ENCODE measurements at places on chromosomes 2 and 18.
A peak's percentile ranks its signal among the peaks of the same experiment; 100 is the strongest.

GRCh38 chr2:74281141-74281975 is 61.9 kb downstream of the SLC4A5 start:
- DNase-seq = no peak

GRCh38 chr2:229775614-229776313 is 61.4 kb upstream of the DNER start:
- no peak for DNase-seq

- DNase-seq = no peak
These were observed 20.5 kb upstream of the FAM110C start for GRCh38 chr2:66853-67252.

GRCh38 chr2:75608684-75609333 is 37.8 kb upstream of the MRPL19 start:
- DNase-seq = peak; percentile 22

DNA sequence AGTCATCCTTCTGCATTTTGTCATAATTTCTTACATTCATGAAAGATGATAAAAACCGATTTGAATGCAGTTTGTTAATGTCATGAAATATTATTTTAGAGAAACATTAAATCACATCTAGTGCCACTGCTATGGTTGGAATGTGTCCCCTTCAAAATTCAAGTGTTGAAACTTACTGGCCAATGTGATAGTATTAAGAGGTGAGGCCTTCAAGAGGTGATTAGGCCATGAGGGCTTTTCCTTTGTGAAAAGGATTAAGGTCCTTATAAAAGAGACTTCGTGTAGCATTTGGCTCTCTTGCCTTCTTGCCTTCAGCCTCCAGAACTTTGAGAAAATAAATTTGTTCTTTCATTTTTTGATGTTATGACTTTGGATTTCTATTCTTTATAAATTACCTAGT is 117.2 kb downstream of the RGPD3 start:
- DNase-seq = no peak

- no peak for DNase-seq
These were observed 7.9 kb upstream of the KCNIP3 start for GRCh38 chr2:95289253-95289652.

- no peak for DNase-seq
These were observed 9.9 kb downstream of the SLC3A1 start for GRCh38 chr2:44285174-44285573.

GRCh38 chr2:18724371-18725145 is 135.2 kb upstream of the NT5C1B start:
- no peak for DNase-seq

GRCh38 chr2:23590241-23590869 is 205.4 kb downstream of the KLHL29 start:
- DNase-seq = no peak

- DNase-seq = no peak
These were observed 69.4 kb downstream of the XIRP2 start for GRCh38 chr2:166957686-166958085.

DNA sequence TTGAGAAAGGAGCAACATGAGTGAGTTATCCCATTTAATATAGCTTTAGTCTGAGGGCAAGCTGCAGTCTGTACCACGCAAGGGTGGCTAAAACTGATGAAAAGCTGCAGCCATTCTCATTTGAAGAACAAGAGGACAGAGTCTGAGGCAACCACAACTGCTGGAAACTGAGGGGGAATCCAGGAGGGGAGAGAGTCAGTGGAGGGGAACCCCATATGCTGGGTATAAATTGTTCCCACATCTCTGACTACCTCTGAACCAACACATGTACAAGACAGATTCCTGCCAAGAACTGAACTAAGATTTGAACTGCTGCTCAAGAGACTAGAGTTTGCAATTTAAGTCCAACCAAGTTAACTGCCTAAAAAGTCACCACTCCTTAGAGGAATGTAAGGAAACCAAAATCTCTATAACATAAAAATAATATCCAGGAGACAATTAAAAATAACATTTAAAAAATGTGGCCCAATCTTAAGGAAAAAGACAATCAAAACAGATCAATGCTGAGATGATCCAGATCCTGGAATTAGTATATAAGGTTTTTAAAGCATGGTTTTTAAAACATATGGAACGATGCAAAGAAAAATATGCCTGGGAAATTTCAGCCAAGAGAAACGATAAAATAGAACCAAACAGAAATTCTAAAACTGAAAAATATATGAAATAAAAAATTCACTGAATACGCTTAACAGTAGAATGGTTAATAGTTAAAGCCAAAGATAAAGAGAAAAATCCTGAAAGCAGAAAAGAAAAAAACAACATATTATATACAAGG is 11.2 kb downstream of the CWC22 start:
- DNase-seq = no peak

GRCh38 chr18:53790786-53791185 is 433.7 kb downstream of the MBD2 start:
- DNase-seq = no peak

DNA sequence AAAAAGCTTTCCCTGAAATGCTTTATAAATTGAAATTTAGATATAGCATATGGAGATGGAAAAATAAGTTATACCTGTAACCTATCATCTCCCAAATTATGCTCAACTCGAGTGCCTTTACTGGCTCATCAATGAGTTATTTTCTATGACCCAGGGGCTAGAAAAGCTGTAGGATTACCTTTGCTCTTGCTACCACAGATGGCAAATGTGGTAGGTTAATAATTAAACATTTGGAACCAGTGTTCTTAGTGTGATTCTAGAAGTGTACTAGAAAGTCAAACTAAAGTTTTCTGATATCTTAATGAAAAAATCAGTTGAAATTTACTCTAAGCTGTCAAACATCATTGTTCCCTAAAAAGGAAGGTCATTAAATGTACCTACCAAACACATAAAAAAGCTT is 22.5 kb downstream of the ALS2 start:
- no peak for DNase-seq

- DNase-seq = no peak
These were observed 430.4 kb downstream of the TXNL1 start for GRCh38 chr18:56207989-56208388.

- DNase-seq = no peak
These were observed 100.9 kb upstream of the SETBP1 start for GRCh38 chr18:44579745-44580144.

DNA sequence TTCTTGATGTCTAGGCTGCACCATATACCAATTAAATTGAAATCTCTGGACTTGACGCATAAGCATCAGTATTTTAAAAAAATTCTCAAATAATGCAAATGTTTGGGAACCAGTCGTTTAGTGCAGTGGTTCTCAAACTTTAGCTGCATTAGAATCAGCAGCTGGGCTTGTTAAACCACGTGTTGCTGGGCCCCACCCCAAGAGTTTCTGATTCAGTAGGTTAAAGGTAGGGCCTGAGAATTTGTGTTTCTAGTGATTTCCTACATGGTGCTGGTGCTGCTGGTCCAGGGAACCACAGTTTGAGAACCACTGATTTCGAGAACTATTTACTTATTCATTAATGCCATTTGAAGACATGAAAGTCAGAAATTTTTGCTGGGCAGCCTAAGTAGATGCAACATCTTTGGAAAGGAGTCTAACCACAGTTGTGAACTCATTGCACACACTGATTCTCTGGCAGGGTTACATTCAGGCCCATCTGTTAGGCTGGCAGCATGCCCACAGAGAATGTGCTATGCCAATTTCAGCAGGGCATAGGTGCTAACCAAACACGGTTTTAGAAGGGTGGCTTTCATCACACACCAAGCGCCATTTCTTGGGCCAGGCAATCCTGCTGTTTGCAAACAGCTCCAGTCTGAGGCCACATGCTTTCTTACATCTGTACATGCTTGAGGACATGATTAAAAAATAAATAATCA is 26.4 kb upstream of the ATP5MC3 start:
- no peak for DNase-seq

DNA sequence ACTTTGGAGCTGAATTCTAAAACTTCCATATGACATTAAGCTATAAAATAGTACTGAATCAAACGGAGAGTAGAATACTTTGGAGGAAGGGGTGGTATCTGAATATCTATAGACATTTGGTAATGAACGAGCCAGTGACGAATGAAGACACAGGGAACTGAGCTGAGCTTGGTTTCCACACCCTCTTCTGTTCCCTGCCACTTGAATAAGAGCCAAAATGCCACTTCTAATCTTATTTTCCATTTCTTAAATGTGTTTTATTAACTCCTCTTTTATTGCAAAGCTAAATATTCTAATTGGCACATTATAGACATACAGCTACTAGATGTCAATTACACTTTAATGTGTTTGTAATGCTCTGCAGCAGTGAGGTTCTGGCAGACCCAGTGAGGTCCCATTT is 76.1 kb downstream of the AFF3 start:
- no peak for DNase-seq

DNA sequence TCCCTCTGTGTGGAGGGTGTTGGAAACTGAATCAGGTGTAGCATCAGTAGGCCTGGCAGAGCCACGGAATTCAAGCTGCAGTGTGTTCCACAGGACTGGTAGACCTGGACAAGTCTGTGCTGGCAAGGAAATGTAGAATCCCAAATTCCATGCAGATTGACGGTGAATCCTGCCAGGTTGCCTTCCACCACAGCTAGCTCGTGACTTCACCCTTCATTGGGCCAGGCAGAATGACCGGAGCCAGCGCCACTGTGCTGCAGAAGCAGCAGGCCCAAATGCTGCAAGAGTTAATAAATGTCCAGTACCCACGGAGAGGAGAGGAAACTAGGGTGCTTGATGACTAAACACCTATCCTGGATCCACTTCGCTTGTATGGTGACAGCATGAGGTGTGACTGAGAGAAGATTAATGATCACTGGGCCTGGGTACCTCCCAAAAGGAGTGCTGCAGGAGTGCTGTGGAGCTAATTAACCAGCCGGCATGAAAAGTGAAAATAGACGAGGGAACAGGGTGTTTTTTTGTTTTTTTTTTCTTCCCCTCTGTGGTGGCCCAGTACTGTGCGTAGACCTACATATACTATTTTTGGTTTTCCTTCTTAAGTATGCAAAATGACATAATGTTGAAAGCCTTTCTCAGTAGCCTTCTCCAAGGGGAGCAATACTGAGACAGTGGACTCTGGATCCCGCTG is 122.2 kb downstream of the TANC1 start:
- DNase-seq = no peak

- no peak for DNase-seq
These were observed 140.1 kb downstream of the ACOXL start for GRCh38 chr2:110872521-110872920.

GRCh38 chr2:84854850-84855249 is 26.0 kb downstream of the TRABD2A start:
- DNase-seq = no peak

DNA sequence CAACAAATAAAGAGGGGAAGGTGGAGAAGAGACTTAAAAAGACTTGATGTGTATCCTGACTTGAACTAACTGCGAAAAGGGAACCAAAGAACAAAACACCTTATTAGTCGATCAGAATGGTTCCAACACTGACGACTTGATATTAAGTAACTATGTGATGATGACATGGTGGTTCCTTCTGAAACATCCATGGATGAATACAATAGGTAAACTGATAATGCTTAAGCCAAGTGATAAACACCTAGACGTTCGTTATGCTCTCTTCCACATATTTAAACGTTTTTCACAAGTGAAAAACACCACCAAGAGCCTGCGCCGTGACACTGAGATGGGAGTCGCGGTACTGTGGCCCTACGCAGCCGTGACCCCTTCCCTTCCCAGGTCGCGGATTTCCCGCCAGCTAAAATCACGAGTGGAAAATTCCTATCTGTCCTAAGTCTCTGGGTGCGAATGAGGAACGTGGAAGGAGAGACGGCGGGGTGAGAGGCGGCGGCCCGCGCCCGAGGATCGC is 797 bp downstream of the TTC32 start:
- DNase-seq = no peak

DNA sequence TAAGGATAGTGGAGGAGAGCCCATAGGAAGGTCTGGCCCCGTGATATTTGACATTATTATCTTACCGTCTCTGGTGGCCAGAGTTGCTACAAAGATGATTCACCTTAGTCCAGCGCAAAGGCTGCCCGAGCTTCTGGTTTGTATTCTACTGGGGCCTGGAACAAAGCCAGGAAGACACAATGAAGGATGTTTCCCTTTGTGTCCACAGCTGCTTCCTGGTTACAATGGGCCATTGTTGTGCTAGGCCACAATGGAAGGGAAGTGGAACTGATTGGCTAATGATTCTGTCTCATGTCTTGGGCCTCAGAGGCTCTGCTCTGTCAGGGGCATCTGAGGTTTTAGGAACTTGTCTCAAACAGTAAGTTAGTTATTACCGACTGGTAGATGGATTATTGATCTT is 132.2 kb downstream of the TDRD15 start:
- no peak for DNase-seq

GRCh38 chr18:47586418-47587070 is 335.1 kb upstream of the SKOR2 start:
- DNase-seq = no peak

DNA sequence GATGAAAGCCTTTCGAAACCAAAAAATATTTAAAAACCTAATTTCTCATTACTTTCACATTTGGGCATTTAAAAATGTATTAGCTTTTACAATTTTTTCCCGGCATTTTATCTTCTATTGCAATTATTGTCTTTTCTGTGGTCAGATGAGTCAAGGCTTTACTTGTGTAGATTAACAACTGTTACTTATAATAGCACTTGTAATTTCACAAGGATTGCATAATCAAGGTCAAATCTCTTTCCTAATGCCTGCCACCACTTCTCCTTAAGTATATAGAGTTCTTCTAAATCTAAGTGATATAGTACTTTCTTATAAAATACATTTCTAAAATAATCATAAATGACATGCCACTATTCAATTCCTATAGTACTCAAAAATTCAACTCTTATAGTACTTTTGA is 67.2 kb downstream of the SLC8A1 start:
- DNase-seq = no peak

DNA sequence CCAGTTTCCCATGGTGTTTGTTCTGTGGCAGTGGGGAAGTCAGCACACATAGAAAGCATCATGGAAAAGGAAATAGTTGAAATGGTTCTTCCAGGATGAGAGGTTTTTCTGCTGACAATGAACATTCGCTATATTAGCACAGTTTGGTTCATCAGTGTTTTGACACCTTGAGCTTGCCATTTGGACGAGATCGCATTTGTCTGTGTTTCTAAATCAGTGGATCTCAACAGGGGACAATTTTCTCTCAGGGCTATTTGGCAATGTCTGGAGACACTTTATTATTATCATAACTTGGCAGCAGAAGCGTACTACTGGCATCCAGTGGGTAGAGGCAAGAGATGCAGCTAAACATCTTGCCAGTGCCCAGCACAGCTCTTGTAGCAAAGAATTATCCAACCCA is 74.6 kb downstream of the CD8B2 start:
- no peak for DNase-seq

- DNase-seq = no peak
These were observed 118.0 kb downstream of the KCNE4 start for GRCh38 chr2:223169830-223170605.

- DNase-seq = no peak
These were observed 115.5 kb upstream of the CYP26B1 start for GRCh38 chr2:72263043-72263775.

DNA sequence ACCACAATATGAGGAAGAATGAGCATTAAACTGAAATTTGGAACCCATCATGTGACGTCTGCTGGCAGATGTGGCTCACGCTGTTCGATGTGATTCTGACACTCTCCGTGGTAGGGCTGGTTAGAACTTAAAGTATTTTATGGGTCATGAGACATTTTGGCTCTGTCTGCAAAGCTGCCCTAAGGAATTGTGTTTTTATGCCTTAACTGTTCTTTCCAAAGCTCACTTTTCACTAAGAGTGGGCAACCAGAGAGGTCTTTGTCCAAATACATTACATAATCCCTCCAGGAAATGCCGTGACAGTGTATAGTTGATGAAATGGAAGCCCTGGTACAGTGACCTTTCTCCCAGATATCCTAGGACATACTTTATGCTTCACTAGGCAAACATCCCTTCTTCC is 119.1 kb downstream of the AQP4 start:
- no peak for DNase-seq

Measured in stimulated activated CD4-positive, alpha-beta T cell treated with anti-CD3 and anti-CD28 coated beads, Interleukin-4, amount 100 ng/mL, for 48 hours (primary cell).